Astrocyte of the spinal cord (primary cell): ENCODE measurements at places on chromosomes 1 and 21.

GRCh38 chr1:90175490-90176167 lies 180.7 kb downstream of the ZNF326 start:
- DNase-seq, result no peak

GRCh38 chr1:211328866-211329475 lies 2.3 kb downstream of the TRAF5 start:
- DNase-seq, result no peak

DNA sequence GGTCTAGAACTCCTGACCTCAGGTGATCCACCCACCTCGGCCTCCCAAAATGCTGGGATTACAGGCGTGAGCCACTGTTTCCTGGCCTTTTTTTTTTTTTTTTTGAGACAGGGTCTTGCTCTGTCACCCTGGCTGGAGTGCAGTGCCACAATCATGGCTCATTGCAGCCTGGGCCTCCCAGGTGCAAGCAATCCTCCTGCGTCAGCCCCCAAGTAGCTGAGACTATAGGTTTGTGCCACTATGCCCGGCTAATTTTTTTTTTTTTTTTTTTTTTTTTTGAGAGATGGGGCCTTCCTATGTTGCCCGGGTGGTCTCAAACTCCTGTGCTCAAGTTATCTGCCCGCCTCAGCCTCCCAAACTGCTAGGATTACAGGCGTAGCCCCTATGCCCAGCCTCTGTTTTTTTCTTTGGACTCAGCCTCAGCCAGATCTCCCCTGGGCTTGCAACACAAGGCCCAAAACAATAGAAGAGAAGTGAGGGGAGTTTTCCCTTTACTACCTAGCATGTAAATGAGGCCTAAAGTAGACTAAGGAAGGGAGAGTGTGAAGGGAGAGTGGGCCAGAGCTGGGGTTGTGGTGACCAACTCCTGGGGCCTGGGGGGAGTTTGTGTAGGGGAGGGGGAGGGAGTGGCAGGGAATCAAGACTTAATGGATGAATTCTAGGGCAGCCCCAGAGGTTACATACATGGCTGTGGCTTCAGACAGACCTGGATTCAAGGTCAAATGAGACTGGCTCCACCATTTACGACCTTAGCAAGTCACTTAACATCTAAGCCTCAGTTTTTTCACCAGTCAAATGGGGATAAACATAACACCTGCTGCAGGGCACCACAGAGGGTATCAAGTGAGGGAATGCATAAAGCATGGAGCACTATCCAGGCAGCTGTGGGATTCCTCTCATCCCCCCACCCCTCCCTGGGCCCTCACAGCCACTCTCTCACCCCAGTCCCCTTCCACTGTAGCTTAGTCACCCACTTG lies 1.6 kb upstream of the CD52 start:
- DNase-seq, result no peak

- DNase-seq, result no peak
These were observed 121.6 kb downstream of the NTMT2 start for GRCh38 chr1:170267317-170267716.

- peak; percentile 47 for DNase-seq
These were observed at the start of gene POMGNT1 for GRCh38 chr1:46197964-46198811. Gene POMGNT1 (minus strand): TSS chr1:46198434. CDS start chr1:46197821, 613 bp downstream.

DNA sequence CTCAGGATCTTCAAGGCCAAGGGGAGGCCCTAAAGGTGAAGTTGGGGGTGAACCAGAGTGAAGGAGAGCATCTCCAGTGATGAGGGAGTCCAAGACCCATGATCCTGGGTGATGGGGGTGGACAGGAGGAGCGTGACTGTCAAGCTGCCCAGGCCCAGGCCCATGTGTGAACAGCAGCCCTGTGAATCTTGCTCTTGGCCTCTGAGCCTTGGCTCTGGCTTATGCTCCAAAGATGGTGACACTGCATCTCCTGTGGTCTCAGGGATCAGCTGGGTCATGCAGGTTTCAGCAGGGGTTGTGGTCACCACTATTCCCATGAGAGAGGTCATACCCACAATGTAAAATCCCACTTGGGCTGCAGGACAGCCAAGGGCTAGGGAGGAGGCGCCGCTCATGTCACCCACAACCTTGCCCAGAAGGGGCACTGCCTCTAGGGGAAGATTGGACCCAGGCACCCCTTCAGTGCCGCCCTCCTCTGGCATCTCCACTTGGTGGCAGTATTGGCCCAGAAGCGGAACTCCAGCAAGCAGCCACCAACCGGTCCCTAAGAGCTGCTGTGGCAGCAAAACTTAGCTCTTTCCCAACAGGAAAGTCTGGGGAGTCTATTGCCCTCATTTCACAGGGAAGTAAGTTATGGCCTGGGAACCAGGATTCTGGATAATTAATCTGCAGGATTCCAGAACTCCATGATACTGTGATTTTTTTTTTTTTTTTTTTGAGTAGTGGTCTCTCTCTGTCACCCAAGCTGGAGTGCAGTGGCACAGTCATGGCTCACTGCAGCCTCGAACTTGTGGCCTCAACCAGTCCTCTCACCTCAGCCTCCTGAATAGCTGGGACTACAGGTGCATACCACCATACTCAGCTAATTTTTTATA lies 7.5 kb upstream of the WNT3A start:
- peak; percentile 34 for DNase-seq

GRCh38 chr1:10525208-10525607 lies 50.5 kb downstream of the PEX14 start:
- DNase-seq, result no peak

GRCh38 chr1:25020851-25021590 lies 90.9 kb upstream of the RUNX3 start:
- no peak for DNase-seq

- no peak for DNase-seq
These were observed 7.6 kb downstream of the EFNA3 start for GRCh38 chr1:155086128-155086741.

GRCh38 chr1:48750109-48750508 lies 26.6 kb downstream of the BEND5 start:
- DNase-seq, result no peak

GRCh38 chr1:221840511-221841243 lies 98.8 kb upstream of the DUSP10 start:
- no peak for DNase-seq

- DNase-seq, result no peak
These were observed 30.3 kb downstream of the TEX35 start for GRCh38 chr1:178543290-178543607.

GRCh38 chr21:33290441-33290840 lies 24.3 kb downstream of the IL10RB start:
- no peak for DNase-seq

DNA sequence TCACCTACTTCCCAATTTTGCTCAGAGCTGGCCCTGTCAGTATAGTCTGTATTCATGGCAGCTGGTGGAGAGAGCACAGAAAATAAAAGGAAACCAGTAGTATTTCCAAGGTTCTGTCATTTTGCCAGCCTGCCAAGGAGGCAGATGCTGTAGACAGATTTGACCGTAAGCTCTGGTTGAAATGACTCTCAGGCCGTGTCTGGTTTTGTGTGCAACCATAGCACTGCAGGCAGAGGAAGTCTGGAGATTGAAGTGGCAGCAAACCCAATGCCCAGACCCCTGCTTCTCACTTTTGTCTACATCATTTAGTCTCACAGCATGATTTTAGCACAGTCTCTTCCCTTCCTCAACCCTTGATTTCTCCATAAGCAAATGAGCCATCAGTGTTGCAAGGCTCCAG lies 291.7 kb downstream of the PAPPA2 start:
- DNase-seq, result no peak

- no peak for DNase-seq
These were observed 264.6 kb downstream of the DUSP10 start for GRCh38 chr1:221477252-221477651.

DNA sequence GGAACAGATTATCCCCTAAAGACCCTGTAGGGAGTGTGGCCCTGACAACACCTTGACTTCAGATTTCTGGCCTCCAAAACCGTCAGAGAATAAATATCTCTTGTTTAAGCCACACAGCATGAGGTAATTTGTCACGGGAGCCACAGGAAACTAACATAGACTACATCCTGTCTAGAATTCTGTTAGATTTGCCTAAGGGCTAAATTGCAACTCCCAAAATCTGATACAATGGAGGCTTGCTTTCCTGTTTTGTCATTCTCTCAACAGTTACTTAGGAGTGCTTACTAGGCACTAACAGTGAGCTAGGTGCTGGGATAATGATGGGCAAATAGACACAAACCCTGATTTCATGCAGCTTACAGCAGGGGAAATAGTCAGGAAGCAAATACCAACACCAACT lies 141.6 kb downstream of the MIS18A start:
- DNase-seq, result no peak

GRCh38 chr1:53606197-53606596 lies 132.8 kb downstream of the GLIS1 start:
- DNase-seq, result no peak

GRCh38 chr1:9235096-9235459 lies 504 bp downstream of the H6PD start:
- DNase-seq, result peak; percentile 58

- peak; percentile 84 for DNase-seq
These were observed 180.0 kb downstream of the ETS2 start for GRCh38 chr21:38985568-38986378.

GRCh38 chr1:40978886-40979240 lies 633 bp upstream of the CTPS1 start:
- no peak for DNase-seq

- peak; percentile 28 for DNase-seq
These were observed 41.4 kb downstream of the TARBP1 start for GRCh38 chr1:234437423-234438171.

DNA sequence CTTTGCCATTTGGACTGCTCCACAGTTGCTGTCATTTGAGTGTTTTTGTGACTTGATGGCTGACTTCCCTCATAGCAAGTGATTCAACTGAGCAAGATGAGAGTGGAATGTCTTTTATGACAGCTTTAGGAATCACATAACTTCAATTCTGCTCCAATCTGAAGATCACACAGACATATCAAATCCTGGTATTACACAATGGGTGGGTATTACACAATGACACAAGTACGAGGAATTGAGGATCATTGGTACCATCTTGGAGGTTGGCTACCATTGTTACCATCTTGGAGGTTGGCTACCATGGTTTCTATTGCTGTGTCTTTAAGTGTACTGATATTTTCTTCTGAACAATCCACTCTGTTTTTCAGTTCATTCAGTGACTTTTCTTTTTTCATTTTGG lies 8.5 kb upstream of the TSHB start:
- DNase-seq, result no peak

DNA sequence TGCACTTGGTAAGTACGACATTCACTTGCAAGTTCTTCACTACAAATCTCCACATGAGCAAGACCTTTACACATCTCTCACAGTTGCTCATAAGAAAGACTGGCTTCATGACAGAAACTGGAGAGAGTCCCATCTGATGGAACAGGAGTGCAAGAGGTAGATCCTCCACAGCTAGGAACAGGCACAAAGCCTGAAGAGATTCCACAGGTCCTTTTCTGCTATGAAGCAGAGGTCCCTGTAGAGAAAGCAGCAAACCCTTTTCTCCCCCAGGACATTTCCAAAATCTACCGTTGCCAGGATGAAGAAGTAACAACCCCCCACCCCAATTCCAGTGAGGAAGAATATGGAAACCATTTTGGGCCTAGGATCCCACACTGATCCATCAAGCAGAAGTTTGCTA lies 47.3 kb downstream of the EIF4G3 start:
- DNase-seq, result no peak

DNA sequence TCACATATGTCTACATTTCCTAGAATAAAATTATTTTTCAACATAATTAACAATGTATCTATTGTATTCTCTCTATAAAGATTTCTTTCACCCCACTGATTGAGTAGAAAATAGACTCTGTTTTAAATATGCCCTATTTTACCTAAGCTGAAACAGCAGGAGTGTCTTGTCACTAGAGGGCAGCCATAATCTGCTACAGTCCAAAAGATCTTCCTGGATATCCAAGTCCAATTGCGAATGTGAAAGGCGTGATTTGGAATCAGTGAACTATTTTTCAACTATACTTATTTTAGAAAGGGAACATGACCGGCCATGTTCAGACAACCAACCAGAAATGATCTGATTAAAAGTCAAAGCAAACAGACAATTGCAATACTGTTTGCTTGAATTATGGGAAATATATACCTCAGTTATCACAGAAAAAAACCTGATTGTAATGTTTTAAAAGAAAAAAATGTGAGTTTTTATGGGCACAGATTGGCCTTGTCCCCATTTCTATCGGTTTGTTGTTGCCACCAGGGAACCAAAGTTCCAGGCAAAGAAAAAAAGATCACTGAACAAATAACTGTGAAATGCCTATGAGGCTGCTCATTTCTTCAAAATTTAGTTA lies 1211.0 kb upstream of the ADGRL4 start:
- peak; percentile 73 for DNase-seq

GRCh38 chr21:16863362-16863905 lies 649.4 kb upstream of the CXADR start:
- no peak for DNase-seq

- DNase-seq, result no peak
These were observed 72.5 kb downstream of the CD34 start for GRCh38 chr1:207838156-207839082.

DNA sequence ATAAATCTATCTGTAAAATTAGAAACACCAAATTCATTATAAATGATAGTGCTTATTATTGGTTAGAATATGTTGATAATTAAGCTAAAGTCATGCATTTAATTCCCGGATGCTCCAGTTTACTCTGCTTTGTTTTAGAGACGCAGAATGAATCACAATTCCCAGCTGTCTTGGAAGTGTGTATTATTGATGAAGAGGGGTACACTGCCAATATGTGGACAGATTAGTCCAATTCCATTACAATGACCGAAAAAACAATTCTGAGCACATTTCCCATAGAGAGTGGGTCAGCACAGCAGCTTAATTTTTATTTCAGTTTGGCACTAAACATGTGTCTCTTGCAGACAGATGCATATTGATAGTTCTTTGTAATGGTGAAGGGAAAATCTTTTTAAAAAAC lies 146.7 kb downstream of the KCNT2 start:
- DNase-seq, result no peak

DNA sequence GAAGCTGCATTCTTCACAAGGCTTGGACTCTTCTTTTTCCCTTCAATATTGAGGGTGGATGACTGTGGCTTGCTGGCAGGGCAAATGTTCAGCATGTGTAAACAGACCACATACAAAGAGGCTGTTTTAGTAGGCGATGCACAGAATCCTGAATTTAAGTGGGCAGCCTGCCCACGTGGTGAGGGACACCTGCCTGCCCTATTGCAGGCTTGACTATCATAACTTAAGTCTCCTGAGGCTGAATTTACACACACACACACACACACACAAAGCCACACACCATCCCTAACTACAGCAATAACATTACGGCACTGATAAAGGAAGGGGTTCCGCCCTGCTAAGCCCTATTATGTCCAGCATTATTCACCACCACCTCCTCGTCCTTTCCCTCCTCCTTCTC lies 15.9 kb downstream of the SYT2 start:
- no peak for DNase-seq

DNA sequence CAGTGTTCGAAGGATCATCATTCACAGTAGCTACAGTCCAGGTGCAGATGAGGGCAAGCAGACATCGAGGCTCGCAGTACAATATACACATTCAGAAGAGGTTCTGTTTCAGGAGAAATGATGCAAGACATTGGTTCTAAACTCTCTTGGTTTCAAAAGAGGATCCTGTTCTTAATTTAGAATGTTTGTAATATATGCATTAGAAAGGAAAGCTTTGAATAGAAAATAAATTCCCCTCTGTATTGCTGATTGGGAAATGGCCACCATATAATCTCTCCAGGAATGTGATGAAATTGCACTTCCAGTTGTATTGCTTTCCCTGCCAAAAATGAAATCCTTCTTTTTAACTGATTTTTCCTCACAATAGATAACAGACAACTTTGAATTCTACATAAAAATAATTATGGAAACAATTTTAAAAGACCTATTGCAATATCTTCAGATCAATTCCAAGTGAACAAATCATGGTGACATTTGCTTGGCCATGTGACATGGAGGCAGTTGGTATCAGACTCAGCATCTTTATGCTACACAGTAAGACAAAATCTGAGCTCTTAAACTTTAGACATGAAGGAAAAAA lies 27.6 kb upstream of the SIPA1L2 start:
- no peak for DNase-seq
